ENCODE measurements at places on chromosomes 16 and 17.

DNA sequence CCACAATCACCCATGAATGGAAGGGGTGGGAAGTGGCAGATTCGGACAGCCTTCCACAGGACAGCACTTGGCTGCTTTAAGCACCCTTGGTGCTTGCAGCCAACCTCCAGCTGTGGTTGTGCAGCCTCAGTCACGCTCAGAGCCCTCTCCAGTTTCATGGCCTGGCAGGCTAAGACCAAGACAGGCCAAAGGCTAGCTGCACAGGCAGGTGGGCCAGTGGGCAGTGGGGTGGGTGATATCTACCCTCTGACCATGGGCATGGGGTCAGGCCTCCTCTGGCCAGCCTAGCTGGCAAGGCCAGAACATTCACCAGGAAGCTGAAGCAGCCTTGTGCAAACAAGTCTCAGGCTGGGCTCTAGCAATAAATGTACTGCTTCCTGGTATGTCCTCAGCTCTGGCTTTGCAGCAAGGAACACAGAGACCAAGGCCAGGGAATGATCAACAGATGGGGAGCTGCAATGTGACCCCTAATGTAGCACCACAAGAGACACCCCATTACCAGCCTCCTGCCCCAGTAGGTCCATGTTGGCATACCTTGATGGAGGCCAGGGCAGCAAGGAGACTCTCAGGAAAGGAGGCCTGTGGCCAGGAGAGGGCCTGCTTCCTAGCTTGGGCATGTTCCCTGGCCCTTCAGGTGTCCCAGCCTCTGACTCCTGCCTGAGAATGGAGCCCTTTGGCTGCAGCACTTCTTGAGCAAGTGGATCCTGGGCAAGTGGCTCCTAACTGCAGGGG is 20.9 kb downstream of the HSD11B2 start:
- no peak for DNase-seq

DNA sequence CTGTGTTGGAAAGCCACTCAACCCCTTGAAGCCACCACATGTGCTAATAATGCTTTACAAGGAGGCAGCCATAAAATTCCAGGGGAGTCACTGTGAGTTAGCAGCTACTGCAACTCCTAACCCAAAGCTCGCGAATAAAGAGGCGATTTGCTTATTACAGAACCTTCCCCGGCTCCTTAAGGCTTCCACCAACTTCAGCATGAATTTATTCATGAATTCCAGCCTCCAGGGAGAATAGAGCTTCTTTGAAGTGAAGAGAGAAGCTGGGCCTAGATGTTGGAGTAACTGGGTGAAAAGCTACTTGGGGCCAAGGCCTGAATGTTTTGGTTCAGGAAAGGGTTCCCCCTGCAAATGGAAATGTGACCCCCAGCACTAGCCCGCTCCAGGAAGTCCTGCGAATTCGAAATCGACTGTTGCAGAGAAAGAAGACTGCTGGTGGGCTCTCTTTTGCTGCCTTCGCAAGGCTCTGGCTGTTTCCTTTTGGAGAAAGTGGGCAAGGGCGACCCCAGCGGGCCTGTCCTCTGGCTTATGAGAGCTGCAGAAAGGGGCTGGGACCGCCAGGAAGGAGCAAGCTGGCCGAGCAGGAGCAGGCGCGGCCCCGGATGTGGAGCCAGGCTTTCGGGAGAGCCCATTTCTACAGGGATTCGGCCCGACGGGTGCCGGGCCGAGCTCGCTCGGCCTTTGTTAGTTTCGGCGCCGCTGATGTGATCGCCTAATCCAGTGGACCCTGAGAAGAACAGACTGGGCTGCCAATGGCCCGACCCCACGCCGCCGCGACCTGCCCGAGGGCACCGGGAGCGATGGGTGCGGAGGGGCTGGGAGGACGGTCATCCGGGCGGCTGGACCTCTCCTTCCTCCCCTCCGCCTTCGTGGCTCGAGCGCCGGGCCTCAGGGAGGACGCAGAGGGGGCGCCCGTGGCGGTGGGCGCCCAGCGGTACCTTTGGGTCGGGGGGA is 7.6 kb downstream of the CBX8 start:
- DNase-seq: no peak

DNA sequence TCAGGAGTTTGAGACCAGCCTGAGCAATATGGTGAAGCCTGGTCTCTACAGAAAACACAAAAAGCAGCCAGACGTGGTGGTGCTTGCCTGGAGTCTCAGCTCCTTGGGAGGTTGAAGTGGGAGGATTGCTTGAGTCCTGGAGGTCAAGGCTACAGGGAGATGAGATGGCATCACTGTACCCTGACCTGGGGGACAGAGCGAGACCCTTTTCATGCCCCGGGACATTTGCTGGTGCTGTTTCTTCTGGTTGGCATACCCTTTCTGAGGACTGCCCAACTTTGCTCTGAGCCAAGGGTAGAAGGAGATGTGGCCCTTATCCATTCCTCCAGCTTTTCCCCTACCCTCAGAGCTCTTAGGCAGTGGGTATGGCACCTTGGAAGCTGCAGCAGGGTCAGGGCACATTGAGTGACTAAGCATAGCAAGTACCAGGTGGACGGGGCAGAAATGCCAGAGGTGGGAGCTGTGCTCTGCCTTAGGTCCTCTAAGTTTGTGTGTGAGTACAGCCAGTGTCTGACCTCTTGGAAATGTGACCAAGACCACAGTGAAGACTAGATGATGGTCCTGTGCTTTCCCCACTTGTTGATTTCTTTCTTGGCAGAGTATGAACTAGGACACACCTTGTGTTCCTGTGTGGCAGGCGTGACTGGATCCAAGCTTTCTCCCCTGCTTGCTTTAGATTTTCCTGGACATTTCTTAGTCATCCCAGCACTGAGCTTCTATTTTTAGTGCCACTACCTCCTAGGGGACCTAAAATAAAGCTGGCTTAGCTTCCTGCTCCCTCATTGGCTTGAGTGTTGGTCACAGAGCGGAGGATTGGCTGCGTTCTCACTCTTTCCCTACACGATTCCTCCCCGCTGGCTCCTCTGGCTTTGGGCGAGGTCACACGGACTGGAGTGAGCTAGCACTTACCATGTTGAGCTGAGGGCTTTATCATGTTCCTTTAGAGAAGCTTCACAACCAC is 9.9 kb upstream of the EDC4 start:
- DNase-seq: no peak

- DNase-seq: no peak
Measured at GRCh38 chr17:19705771-19706770, 10.3 kb downstream of the SLC47A2 start.

DNA sequence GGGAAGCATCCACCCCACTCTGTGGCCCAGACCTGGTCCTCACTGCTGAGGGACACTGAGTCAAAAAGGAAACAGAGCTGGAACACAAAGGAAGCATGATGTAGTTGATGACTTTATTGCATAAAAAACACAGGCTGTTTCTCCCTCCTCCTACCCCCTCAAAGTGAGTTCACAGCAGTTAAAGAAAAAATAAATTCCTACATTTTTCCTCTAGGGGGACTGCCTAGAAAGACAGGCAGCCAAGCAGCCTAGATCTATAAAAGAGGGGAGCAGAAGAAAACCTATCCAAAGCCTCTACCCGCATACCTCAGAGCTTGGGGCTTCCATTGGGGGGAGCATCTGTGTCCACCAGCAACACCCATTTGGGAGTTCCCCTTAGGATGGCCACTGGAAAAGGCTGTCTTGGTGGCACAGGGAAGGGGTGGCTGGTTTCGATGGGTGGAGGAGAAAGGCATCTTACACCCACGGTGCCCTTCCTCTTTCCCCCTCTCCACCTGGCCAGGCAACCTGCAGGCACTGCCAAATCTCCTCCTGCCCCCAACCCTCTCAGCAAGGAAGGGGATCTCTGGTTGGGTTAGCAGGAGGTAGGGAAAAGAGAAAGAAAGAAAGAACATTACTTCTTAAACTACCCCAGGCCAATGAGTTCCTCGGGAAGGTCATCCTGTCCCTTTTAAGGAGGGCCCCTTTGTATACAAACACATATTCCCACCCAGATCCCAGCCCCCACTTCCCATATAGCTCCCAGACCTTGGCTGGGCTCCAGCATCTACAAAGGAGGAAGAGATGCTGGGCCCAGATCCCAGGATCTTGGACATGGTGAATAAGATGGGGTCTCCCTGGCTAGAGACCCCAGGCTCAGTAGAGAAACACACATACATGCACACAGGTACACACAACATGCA is 4.0 kb upstream of the SCRN2 start:
- no peak for DNase-seq
